SJSA1 (cell line): ENCODE measurements at places on chromosomes 3 and 15.
A peak's percentile ranks its signal among the peaks of the same experiment; 100 is the strongest.

- no peak for DNase-seq
Measured at GRCh38 chr15:64930019-64930652, 18.4 kb downstream of the ANKDD1A start.

DNA sequence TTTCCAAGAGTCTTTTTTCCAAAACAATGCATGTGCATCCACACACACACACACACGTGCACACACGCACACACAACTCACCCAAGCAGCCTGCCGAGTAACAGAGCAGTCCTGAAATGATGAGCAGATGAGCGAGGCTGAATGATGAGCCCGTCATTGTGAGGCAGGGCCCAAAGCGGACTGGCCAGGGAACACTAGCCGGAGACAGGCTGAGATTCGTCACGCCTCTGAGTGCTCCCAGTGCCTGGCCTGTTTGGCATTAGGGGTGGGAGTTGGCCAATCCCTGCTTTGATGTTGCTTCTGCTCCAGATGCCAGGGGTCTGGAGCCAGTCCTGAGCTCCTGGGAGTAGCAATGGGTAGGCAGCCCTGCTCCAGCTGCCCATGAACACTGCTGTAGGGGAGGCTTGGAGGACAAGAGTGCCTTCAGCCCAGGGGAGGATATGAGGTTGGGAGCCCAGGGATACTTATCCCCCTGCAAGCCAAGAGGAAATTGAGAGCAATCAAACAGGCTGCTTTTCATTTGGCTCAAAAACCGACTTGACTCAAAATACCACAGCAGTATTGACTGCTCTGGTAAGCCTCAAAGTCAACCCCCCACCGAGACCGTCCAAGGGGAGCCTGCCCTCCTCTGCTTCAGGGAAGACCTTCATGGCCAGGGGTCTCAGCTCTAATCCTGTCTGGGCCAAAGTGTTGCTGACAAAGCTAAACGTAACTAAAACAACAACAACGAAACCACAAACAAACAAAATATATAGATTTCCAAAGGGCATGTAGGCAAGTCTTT, 22.9 kb downstream of the COLQ start:
- no peak for DNase-seq

- no peak for DNase-seq
Measured at GRCh38 chr3:171936191-171936841, 93.2 kb downstream of the TMEM212 start.

DNA sequence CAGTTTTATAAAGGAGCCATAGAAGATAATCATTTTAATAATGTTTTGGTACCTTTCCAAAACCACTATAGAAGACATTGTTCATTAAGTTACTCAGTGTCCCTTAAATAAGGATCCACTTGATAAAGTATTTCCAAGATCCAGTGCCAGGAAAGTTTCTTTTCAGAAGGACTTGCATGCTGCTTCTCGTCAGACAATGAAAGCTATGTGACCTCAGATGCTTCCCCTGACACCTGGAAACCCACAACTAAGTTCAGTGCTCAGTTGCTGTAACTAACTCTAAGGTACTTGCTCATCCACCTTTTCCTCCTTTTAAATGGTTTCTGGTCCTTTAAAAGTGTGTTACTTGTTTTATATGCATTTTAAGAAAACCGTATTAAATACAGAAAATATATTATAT, 7.3 kb downstream of the SSR3 start:
- DNase-seq: no peak

GRCh38 chr15:33395846-33396245, 85.1 kb downstream of the RYR3 start:
- DNase-seq: no peak

GRCh38 chr3:124926426-124927101, 8.0 kb downstream of the MUC13 start:
- no peak for DNase-seq

GRCh38 chr15:41276831-41277230, 45.8 kb downstream of the CHP1 start:
- no peak for DNase-seq

DNA sequence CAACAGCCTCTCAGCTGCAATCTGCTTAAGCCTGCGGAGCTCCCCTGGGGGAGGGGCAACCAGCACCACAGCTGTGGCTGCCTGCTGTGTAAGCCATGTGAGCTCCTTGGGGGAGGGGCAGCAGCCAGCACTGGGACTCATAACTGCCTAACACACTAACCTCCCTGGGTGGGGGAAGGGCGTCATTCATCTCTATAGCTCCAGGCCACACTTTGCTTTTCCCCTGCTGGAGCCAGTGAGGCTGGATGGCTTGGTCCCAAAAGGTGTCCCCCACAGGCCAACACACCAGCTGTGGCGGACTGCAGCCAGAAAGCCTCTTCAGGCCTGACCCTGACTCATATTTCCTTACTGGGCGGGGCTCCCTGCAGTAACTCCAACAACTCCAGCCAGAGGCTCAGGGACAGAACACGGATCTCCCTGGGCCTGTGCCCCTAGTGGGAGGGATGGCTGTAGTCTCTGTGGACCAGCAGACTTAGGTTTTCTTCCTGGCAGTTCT, 129.8 kb downstream of the PPM1L start:
- peak; percentile 2 for DNase-seq
